ENCODE measurements at places on chromosomes 3 and 15.

DNA sequence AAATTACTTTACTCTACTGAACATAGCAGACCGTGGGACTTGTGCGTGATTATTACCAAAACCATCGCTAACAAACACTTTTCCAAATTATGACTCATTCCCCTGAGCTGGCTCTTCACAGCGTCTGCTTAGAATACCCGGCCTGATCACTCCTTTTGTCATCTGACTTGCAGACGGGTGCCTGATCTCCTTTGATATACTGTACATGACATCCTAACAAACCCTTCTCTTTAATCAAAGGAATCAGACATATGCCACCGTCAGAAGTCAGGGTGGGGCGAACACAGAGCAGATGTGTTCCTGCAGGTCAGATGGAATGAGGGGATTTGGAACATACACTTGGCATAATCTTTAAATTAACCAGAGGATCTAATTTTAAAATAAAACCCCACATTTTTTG, 48.5 kb upstream of the SH3GL3 start:
- DNase-seq: no peak

DNA sequence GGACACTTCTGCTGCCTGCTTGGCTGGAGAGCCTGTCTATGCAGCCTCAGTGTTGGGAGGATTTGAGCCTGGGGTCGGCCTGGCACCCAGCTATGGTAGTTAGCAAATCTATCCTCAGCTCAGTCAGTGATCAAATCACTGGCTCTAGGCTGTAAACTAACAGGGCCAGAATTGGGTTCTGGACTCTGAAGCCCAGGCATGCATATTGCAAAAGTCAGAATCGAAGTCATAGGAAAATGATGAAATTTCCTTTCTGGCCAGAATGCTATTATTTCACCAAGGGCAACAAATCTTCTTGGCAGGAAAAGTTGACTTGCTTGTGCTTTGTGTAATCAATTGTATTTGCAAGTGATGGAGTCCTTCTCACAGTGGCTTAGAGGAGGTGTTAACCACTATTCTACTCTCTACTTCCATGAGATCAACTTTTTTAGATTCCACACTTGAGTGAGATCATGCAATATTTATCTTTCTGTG, 482.6 kb upstream of the TPRG1 start:
- DNase-seq: no peak

GRCh38 chr15:85312929-85313331, 67.5 kb upstream of the AKAP13 start:
- DNase-seq: no peak

- DNase-seq: no peak
These were observed 85.5 kb downstream of the TGFBR2 start for GRCh38 chr3:30691944-30692343.

DNA sequence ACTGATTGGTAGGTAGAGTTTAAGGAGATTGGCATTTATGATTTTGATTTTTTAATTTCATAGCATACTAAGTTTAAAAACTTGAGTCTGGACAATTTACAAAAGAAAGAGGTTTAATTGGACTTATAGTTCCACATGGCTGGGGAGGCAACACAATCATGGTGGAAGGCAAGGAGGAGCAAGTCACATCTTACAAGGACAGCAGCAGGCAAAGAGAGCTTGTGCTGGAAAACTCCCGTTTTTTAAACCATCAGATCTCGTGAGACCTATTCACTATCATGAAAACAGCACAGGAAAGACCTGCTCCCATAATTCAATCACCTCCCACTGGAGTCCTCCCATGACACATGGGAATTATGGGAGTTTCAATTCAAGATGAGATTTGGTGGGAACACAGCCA, 630.9 kb upstream of the NR2F2 start:
- DNase-seq: no peak

DNA sequence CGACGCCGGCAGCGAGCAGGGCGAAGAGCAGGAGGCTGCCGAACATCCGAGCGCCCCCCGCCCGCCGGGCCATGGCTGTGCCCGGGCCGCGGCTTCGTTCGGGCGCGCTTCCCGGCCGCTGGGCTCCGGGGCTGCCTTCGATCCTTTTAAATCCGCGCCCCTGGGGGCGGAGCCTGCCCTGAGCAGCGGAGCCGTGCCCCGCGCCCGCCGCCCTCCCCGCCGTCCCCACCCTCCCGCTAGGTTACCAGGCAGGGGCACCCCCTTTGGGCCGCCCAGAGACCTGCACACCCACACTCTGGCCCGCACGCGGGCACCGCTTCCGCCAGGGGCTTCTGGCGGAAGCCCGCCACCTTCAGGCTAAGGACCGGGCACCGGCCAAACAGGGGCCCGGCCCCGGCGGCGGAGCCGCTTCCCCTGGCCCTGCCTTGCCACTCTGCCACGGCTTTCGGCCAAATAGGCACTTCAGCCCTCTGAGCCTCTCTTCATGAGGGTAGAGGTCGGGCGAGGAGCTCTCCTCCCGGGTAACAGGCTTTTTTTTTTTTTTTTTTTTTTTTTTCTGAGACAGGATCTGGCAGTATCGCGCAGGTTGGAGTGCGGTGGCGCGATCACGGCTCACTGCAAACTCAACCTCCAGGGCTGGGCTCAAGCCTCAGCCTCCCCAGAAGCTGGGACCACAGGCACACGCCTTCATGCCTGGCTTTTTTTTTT, at the start of gene NMB:
TSS of gene NMB (minus strand) at position 120 of the 708 bp plus-strand sequence. CDS start at position 73, 47 bp downstream.
- DNase-seq: no peak

- DNase-seq: no peak
These were observed 50.0 kb upstream of the SLCO2A1 start for GRCh38 chr3:134079761-134080160.

DNA sequence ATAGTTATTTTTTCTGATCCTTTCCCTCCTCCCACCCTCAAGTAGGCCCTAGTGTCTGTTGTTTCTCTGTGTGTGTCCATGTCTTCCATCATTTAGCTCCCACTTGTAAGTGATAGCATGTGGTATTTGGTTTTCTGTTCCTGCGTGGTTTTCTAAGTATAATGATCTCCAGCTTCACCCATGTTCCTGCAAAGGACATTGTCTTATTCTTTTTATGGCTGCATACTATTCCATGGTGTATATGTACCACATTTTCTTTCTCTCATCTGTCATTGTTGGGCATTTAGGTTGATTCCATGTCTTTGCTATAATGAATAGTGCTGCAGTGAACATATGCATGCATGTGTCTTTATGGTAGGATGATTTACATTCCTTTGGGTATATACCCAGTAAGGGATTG, 145.7 kb upstream of the NR2E3 start:
- no peak for DNase-seq

- no peak for DNase-seq
These were observed 32.7 kb downstream of the FEM1B start for GRCh38 chr15:68310178-68310803.
